CD4-positive, alpha-beta memory T cell (primary cell): ENCODE measurements at places on chromosomes 3 and 15.

DNA sequence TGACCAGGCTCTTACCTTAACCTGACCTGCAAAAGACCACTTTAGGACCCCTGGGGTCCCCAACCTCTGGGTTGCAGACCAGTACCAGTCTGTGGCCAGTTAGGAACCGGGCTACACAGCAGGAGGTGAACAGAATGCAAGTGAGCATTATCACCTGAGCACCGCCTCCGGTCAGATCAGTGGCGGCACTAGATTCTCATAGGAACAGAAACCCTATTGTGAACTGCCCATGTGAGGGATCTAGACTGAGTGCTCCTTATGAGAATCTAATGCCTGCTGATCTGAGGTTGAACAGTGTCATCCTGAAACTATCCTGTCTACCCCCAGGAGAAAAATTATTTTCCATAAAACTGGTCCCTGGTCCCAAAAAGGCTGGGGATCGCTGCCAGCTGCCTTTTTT lies 20.3 kb downstream of the CHP1 start:
- DNase-seq: no peak

DNA sequence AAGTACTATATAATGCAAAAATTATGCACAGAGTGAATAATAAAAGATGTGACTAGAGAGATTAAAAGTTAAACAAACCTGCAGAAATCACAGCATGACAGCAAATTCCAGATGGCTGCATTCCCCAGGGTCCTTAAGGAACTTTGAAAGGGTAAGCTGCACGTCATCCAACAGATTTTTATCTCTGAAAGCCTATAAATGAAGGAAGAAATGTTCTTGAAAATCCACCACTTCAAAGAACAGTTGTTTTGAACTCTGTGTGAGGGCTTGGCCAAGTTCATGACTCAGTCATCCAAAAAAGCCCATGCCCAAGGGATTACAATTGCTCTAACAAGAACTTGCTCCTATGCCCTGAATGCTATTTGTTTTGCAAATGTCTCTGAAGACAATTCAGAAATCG lies 603.6 kb downstream of the PLOD2 start:
- DNase-seq: no peak

DNA sequence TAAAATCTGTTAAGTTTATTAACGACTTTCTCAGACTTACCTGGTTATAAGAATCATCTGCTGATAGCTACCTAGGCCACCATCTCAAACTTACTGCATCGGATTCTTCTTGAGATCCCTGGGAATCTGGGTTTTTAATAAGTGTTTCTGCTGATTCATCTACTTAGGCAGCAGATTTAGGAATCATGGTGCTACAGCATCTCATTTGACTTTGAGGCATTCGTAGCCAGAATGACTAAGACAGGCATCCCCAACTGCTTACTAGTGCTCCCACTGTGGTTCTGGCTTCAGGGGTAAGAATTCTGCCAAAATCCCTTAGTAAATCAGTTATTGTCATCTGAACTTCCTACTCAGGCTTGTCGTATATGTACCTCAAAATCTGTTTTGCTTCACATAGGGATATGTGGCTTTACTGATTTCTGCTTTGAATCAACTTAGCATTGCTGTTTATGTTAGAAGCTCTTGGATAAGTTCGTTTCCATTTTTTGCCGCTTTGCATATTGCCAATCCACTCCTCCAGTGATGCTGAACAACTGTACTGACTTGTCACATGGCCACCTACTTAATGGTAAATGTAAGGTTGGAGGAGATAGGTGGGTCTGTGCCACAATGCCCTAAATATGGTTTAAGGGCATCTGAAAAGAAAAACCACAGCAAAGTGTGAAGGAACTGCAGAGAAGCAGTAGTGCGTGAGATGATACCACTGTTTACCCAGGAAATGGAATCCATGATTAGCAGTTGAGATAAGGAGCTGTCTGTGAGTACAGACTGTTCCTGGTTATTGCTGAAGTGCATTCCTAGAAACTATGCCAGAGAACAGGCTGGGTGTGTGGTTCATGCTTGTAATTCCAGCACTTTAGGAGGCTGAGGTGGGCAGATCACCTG lies 60.3 kb downstream of the MAP6D1 start:
- DNase-seq: no peak

GRCh38 chr3:43024181-43024885 lies 45.2 kb downstream of the GASK1A start:
- DNase-seq: peak; percentile 66

DNA sequence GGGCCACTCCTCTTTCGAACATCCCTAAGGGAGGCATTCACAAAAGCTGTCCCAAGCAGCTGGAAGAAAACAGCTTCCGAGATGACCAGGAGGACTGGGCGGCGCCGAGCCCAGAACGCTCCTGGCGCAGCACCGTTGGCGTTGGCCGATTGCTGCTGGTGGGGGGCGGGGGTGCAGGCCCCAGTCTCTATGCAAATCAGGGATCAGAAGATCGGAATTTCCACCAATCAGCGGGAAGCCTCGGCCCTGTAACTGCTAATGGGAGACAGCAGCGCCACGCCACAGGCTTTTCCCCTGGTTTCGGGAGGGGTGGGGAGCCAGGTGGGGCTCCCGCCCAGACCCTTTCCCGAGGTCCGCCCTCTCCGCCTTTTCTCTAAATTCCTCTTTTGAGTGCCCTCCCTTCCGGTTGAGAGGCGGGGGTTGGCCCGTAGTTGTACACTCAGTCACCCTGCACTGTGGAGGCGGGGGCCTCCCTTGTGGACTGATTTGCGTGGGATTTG lies 27.0 kb downstream of the HMCES start:
- DNase-seq: no peak

- DNase-seq: no peak
These were observed 125.6 kb downstream of the ADAMTS17 start for GRCh38 chr15:100216182-100216581.

DNA sequence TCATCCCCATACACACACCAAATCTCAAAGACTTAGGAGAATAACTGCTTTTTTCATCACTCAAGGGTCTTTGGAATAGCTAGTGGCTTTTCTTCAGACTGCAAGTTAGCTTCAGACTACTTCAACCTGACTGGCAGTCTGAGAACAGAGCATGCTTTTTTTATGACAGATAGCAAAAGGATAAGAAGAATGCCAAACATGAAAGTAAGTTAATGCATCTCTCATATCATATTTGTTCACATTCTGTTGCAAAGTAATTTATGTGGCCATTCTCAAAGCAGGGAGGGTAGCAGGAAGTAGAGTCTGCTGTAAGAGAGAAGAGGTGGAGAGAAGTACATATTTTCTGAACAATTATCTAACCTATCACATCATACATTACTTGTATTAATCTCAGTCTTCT lies 544.4 kb downstream of the ZPLD1 start:
- DNase-seq: no peak

GRCh38 chr3:8183627-8184026 lies 318.0 kb upstream of the LMCD1 start:
- no peak for DNase-seq

DNA sequence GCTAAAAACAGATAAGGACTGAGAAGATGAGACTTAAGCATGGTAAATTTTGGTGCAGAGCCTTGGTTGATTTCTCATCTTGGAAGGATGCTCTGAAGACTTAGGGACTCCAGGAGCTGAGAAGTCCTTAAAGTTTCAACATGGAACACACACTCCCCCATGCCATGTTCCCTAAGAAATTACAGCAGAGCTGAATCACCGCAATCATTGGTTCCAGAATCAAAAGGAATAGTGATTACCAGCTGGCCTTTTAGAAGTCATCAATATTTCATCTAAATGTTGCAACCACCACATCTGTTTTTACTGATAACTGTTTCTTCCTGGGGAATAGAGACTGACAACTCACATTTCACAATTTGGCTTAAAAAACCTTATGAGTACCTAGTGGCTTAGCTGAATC lies 229.3 kb downstream of the MINAR1 start:
- no peak for DNase-seq

- DNase-seq: no peak
These were observed 26.3 kb upstream of the FSIP1 start for GRCh38 chr15:39808909-39809308.

- no peak for DNase-seq
These were observed 5.3 kb upstream of the TMEM115 start for GRCh38 chr3:50364573-50365079.

- no peak for DNase-seq
These were observed 31.0 kb upstream of the TM4SF4 start for GRCh38 chr3:149443545-149443912.
